ENCODE measurements at places on chromosomes 1 and 21. TPM values are rescaled to one million over a fixed set of nuclear protein-coding genes. Genes with fewer than 3 reads are reported as not detected.

The STYXL2 gene
- not detected for total RNA-seq

The ABCG1 gene
- total RNA-seq = not detected

The DNM3 gene
- total RNA-seq = not detected

The F11R gene
- 0.53 TPM for total RNA-seq

The KMO gene
- total RNA-seq = not detected

The SH2D1B gene
- total RNA-seq = not detected

The HPDL gene
- 3.4 TPM for total RNA-seq

The GPR137B gene
- 11.9 TPM for total RNA-seq

The OR2AK2 gene
- total RNA-seq = not detected

The TRIM67 gene
- total RNA-seq = not detected

The MYOG gene
- not detected for total RNA-seq

The SPRR2F gene
- total RNA-seq = not detected

The KCNK1 gene
- total RNA-seq = 8.9 TPM

The STUM gene
- not detected for total RNA-seq

The CFHR3 gene
- not detected for total RNA-seq

The TLCD4 gene
- under 0.01 TPM for total RNA-seq

The ASCL5 gene
- not detected for total RNA-seq

The PAQR6 gene
- not detected for total RNA-seq

The HAO2 gene
- total RNA-seq = not detected

The CELF3 gene
- total RNA-seq = 0.86 TPM

The LZIC gene
- 18.8 TPM for total RNA-seq

The CR2 gene
- not detected for total RNA-seq

The ADORA1 gene
- total RNA-seq = not detected

The ZBTB17 gene
- total RNA-seq = 15.8 TPM

All from myometrial cell (primary cell).